ENCODE measurements at places on chromosomes 5 and 9. TPM values are rescaled to one million over a fixed set of nuclear protein-coding genes. Genes with fewer than 3 reads are reported as not detected.

The ADAMTS2 gene
- total RNA-seq = 6.9 TPM

The AHRR gene
- total RNA-seq = 1.6 TPM

The ATOSB gene
- total RNA-seq = 19.4 TPM

The ESM1 gene
- 2.3 TPM for total RNA-seq

The NEURL1B gene
- total RNA-seq = 26.8 TPM

The OGN gene
- 11.8 TPM for total RNA-seq

The NR5A1 gene
- total RNA-seq = 0.69 TPM

The AGXT2 gene
- total RNA-seq = 0.23 TPM

The MARCOL gene
- not detected for total RNA-seq

The TEK gene
- 10.6 TPM for total RNA-seq

The TAF11L12 gene
- not detected for total RNA-seq

The GTF3C5 gene
- 25.8 TPM for total RNA-seq

The ANKRD34B gene
- total RNA-seq = 3.0 TPM

The QRFP gene
- not detected for total RNA-seq

The DBH gene
- under 0.01 TPM for total RNA-seq

The SLC25A46 gene
- total RNA-seq = 145 TPM

The GRIA1 gene
- 141 TPM for total RNA-seq

The C9 gene
- not detected for total RNA-seq

The ZDHHC11 gene
- 10.4 TPM for total RNA-seq

The NMRK1 gene
- 6.2 TPM for total RNA-seq

The SURF2 gene
- 19.6 TPM for total RNA-seq

The FUBP3 gene
- total RNA-seq = 59.7 TPM

The KCNIP1 gene
- 51.2 TPM for total RNA-seq

The CCDC171 gene
- 21.9 TPM for total RNA-seq

The BTNL8 gene
- not detected for total RNA-seq

The SPATA31E1 gene
- total RNA-seq = not detected
